Stimulated activated naive CD4-positive, alpha-beta T cell treated with Interleukin-2 at 50 U/mL for 16 hours (primary cell): ENCODE measurements at places on chromosomes 6 and 20.

- DNase-seq: no peak
These were observed 145.7 kb upstream of the MAN1A1 start for GRCh38 chr6:119495230-119495683.

- no peak for DNase-seq
These were observed 24.8 kb downstream of the GLYATL3 start for GRCh38 chr6:49524541-49524940.

DNA sequence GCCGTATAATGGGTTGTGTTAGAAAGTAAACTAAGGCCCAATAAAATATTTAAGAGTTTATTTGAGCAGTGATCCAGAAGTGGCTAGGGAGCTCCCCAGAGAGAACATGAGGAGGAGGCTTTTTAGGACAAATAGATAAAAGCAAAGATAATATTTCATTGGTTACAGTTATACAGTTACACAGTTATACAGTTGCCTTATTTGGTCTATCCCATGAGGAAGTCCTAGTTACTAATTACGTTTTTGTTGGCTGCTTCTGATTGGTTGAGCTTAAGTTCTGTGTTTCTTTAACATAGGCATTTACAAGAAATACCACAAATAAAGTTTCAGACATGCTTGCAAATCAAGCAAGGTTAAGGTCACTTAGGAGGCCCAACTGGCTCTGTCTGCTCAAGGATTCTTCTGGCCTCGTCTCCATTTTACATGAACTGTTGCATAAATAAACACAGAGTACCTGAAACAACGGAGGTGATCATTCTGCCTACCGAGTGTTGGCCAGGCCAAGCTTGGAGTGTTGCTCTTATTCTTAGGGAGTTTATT lies 7.0 kb downstream of the UBD start:
- no peak for DNase-seq

GRCh38 chr20:42432496-42433334 lies 757.0 kb downstream of the PTPRT start:
- DNase-seq: no peak

- DNase-seq: no peak
These were observed 69.5 kb downstream of the FOXO3 start for GRCh38 chr6:108630050-108630714.

- no peak for DNase-seq
These were observed 10.1 kb downstream of the CDC5L start for GRCh38 chr6:44397424-44398164.

GRCh38 chr6:106496823-106497222 lies 132.5 kb downstream of the RTN4IP1 start:
- no peak for DNase-seq

DNA sequence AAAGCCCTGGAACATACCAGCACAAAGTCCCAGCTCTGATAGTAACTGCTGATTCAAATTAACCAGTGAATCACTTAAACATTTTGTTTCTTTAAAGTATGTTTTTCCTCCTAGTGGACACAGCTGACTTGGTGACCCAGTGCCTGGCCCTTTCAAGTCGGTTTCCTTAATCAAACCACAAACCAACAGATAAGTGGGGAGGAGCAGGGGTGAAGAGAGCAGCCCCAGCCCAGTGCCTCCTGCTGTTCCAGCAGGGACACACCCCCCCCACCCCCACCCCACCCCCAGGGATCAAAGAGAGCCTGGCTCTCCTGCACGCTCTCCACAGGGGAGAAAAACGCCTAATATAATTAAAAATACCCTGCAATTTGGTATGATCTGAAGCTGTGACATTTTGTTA lies 55.4 kb upstream of the TBXT start:
- no peak for DNase-seq

GRCh38 chr20:45044601-45045000 lies 56.3 kb downstream of the KCNS1 start:
- no peak for DNase-seq

GRCh38 chr6:67736816-67737215 lies 898.3 kb upstream of the ADGRB3 start:
- no peak for DNase-seq
